ENCODE measurements at places on chromosomes 7 and 10. TPM values are rescaled to one million over a fixed set of nuclear protein-coding genes. Genes with fewer than 3 reads are reported as not detected.

DNA sequence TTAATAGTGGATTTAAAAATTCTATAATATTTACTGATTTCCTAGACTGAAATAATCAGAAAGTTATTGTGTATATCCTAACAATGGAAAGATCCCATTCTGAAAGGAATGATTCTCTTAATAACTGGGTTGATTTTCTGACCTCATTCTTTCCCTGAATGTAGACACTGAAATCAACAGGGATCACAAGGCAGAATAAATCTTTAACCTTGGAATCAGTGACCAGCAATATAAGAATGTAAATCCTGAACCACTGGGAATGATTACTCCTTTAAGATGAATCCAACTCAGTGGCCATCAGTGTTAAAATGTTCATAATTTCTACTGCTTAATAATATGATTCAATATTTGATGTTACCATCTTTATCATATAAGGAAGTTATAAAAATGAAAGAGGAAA lies 47.6 kb downstream of the ANKRD26 start:
- no peak for DNase-seq

- no peak for DNase-seq
Measured at GRCh38 chr7:44603193-44603592, 3.2 kb upstream of the OGDH start.

DNA sequence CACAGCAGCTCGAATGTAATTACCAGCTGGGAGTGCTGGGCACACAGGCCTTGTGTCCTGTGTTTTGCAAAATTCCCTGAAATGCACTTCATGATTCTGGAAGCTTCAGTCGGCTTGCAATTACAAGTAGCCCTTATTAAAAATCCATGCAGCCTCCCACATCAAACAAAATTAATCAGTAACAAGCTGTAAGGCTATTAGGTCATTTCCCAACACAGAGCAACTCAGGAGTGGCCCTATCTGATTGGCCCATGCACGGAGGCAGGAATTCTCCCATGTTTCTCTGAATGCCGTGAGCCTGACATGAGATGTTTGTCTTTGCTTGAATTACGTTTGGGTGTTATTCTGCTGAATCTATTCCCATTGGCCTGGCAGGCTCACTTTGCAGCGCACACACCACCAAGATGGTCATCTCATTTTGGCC lies 36.9 kb downstream of the FOXL3 start:
- no peak for DNase-seq

The IFIT1B gene
- polyA plus RNA-seq = 0.15 TPM

The CDNF gene
- 2.4 TPM for polyA plus RNA-seq

DNA sequence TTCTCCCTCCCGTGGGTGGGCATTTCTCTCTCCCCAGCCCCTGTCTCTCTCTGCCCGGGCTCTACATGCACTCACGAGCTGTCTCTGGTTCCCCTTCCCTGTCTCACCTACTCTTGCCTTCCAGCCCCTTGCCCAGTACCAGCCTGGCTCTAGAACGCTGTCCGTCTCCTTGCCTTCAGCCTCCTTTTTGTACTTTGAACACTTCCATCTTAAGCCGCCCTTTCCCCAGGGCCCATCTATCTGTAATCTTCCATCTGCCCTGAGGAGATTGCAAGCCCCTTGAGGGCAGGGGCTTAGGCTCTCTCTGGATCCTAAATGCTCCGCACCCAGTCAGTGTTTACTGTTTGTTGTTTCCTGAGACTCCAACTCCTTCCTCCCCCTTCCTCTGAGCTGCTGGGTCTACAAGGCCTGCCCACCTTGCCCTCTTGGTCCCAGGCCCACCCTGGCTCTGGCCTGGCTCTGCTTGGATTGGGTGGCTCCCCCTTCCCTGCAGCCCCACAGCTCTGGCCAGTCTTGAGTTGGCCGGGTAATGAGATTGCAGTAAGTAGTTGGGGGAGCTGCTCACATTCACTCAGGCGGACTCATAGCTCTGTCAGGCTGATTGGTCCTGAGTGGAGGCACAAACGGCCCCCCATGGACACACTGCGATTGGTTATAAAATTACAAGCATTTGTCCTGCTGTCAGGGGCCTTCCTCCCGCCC lies 28.3 kb downstream of the POLL start:
- no peak for DNase-seq

All from naive B cell (primary cell).